ENCODE measurements at places on chromosomes 6 and 20. TPM values are rescaled to one million over a fixed set of nuclear protein-coding genes. Genes with fewer than 3 reads are reported as not detected.

STMN3 gene
- total RNA-seq = 10.3 TPM

C20orf202 gene
- total RNA-seq = not detected

DTNBP1 gene
- 6.5 TPM for total RNA-seq

MTO1 gene
- total RNA-seq = 19.1 TPM

CLPSL2 gene
- total RNA-seq = not detected

TP53TG5 gene
- 1.1 TPM for total RNA-seq

FAM135A gene
- 10.3 TPM for total RNA-seq

VNN1 gene
- total RNA-seq = not detected

PACSIN1 gene
- 0.04 TPM for total RNA-seq

KCNQ5 gene
- 5.9 TPM for total RNA-seq

POM121L2 gene
- not detected for total RNA-seq

SLC17A1 gene
- not detected for total RNA-seq

BTN1A1 gene
- not detected for total RNA-seq

ZSCAN23 gene
- not detected for total RNA-seq

PNPLA1 gene
- not detected for total RNA-seq

TGIF2 gene
- 27.7 TPM for total RNA-seq

SMPDL3A gene
- total RNA-seq = 2.1 TPM

ASF1A gene
- 28.5 TPM for total RNA-seq

TRIM10 gene
- total RNA-seq = not detected

C6orf15 gene
- total RNA-seq = not detected

EFCAB8 gene
- total RNA-seq = not detected

NOX3 gene
- 0.93 TPM for total RNA-seq

HEY2 gene
- total RNA-seq = 2.0 TPM

SLCO4A1 gene
- total RNA-seq = 130 TPM

HLA-DQB1 gene
- total RNA-seq = 8.3 TPM

HLA-DQA1 gene
- 1.9 TPM for total RNA-seq

PTPN1 gene
- total RNA-seq = 54.0 TPM

DEFB118 gene
- total RNA-seq = not detected

PLA2G7 gene
- total RNA-seq = 2.5 TPM
